ENCODE measurements at places on chromosomes 3 and 15.

- DNase-seq: no peak
These were observed 79.2 kb upstream of the FNDC3B start for GRCh38 chr3:171960159-171960558.

DNA sequence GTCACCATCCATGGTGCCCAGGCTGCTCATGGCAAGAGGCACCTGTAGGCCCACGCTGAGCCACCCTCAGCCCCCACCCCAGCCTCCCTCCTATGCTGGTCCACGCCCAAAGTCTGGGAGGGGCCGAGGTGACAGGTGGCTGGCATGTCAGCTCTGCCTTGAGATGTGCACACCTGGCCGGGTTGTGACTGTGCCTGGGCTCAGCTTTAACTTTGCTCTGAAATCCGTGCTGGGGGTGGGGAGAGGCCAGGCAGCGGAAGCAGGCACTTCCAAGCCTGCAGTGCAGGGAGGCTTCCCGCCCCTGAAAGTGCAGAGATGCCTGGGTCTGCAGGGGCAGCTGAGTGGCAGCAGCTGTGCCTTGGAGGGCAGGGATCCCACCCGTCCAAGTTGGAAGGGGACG lies 1124.8 kb downstream of the SI start:
- no peak for DNase-seq

DNA sequence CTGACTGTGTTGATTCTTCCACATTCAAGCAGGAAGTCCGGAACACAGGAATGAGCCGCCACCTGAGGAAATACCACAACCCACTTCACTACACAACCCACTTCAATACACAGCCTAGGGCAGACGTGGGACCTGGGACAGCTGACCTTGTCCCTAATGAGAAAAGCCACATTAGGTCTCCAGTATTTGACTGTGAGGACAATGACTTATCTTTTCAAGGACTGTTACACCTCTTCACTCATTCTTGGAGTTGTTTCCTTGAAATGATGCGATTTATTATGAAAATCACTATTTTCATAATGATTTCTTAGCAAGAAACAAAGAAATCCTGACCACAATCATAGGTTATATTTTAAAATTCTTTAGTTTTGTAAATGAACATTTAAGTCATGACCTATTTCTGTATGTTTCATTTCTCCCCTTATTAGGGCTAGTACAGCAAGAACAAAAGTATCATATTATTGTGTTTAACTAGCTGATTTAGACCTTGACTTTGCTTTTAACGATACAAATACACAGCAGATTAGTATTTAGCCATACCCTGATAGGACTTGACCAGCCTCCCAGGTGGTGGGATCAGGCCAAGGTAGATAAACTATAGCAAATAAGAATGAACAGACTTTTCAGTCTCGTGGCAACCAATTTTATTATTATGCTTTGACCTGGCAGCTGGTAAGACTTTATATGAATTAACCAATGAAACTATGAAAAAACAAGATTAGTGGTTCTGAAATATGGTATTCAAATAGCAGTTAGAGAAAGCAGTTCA lies 6.0 kb downstream of the RAB27A start:
- DNase-seq: no peak

GRCh38 chr15:92091155-92091734 lies 237.7 kb downstream of the SLCO3A1 start:
- no peak for DNase-seq

DNA sequence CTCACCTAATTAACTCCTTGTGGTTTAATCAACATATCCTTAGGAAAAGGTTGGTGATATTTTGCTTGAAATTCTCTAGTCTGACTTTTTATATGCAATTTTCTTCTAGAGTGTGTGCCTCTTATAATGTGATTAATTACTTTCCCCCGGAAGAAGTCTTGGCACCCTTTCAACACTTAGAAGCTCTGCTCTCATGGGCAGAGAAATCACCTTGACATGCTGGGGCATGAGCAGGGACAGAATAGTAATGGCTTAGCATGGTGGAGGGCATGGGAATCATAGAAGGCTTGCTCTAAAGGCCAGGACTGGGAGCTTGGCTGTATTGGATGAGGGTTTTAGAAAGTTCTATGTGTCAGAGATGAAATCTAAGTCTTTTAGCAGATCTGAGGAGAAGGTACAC lies 293.5 kb downstream of the AGBL1 start:
- no peak for DNase-seq

GRCh38 chr3:20488151-20488550 lies 302.1 kb upstream of the SGO1 start:
- DNase-seq: no peak

DNA sequence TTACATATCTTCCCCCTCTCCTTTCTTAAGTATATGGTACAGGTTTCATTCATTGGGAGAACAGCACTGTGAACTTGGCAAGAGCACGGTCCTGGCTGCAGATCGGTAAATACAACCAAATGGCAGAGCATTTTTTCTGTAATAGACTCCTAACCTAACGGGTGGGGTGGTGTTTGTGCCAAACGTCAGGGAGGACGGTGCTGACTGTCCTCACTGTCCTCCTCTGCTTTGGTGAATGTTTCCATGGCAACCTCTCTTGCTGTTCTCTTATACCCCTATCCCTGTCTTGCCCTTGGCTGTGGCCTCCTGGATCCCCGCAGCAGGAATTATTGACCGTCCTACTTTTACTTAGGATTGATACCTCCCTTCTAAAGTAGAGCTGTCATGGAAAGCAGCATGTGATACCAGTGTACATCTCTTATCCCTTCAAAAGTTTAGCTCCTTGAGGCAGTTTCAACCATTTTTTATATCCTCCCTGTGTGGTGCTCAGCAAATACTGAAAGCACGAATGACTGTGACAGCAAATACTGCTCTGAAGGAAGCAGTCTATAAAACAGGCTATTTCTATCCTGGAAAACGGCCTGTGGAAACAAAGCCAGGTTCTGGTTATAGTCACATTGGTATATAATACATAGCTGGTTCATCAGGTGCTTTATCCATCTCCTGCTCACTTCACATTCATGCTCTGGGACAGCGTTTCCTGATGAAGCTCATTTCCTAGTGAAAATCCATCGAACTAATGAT lies 275.4 kb upstream of the C2CD4B start:
- DNase-seq: no peak

DNA sequence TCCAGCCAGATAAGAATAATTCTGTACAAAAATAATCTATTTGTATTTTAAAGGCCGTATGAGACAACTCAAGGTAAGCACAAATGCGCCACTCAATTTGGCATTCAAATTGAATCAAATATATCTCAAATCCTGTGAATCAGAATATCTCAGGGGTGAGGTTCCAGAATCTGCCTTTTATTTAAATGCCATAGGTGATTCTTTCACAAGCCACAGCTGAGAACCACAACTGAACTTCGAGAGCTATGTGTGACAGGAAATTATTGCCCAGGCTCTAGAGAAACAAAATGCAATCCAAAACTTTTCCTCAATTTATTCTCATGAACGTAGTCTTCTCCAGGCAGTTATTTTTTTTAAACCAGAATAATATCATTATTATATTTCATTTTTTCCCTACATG lies 11.9 kb downstream of the ATP8B4 start:
- DNase-seq: no peak

GRCh38 chr3:54835701-54836100 lies 92.2 kb downstream of the LRTM1 start:
- DNase-seq: no peak

GRCh38 chr3:132292042-132292441 lies 25.2 kb upstream of the ACP3 start:
- DNase-seq: no peak

DNA sequence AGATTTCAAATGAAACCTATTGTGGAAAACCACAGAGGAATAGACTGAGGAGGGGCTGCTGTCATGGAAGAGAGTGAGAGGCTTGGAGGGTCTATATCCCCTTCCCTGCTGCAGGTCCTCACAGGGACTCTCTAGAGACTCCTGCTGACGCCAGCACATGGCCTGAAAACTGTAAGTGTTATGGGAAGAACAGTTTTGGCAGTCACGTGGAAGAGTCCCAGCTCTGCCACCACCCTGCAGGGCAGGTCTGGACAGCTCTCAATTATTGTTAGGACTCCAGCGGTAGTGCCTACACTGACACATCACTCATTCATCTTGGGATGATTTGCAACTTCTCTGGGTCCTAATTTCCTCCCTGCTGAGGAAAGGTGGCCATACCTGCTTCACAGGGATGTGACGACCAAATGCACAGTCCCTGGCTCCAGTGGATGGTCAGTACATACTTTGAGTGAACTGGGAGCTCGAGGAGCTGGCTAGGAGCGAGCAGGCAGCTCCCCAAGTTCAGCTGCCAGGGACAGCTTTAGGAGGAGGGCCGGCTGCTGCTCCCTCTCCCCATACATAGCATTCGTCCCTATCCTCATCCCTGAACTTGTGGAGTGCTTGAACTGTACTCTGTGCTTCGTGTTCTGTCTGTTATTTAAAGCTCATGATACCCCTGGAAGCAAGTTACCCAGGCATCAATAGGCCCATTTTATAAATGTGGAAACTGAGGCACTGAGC lies 49.2 kb downstream of the CTXND1 start:
- DNase-seq: no peak

GRCh38 chr3:179072100-179072438 lies 460 bp upstream of the ZMAT3 start:
- DNase-seq: peak; percentile 66

DNA sequence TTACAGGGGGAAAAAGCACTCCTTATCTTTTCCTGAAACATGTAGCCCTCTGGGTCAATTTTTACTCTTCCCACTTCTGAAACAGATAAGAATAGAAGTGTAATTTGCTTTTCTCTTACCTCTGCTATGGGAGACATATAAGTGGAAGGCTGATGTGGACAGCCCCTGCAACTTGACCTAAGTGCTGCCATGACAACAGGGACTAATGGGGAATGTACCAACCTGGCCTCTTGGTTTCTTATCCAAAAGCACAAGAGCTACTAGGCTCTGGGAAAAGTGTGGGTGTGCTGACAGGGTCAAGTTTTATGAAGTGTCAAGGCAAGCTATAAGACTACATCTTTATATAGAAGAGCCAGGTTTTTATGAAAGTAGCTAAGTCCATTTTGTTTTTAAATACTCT lies 1246.5 kb downstream of the OTOL1 start:
- DNase-seq: no peak

- DNase-seq: no peak
These were observed 150.3 kb upstream of the MCTP2 start for GRCh38 chr15:94080989-94081605.

DNA sequence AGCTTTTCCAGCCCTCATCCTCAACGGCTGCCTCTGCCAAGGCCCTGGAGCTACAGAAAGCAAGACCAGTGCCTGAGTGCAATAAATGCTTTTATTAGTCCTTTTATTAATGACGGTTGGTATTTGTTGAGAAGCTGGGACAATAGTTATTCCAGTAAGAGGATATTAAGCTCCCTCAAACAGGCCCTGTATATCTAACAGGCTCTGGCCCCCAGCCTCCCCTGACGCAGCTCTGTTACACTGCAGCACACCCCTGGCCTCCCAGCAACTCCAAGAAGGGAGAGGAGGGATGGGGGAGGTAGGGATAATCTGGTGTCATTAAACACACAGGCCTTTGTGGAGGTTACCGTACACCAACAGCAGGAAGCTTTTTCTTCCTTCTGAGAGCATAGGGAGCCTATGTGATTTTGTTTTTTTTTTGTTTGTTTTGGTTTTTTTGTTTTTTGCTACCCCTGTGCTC lies 30.8 kb upstream of the MAGEF1 start:
- no peak for DNase-seq

- no peak for DNase-seq
These were observed 38.6 kb upstream of the TJP1 start for GRCh38 chr15:29860872-29861271.

DNA sequence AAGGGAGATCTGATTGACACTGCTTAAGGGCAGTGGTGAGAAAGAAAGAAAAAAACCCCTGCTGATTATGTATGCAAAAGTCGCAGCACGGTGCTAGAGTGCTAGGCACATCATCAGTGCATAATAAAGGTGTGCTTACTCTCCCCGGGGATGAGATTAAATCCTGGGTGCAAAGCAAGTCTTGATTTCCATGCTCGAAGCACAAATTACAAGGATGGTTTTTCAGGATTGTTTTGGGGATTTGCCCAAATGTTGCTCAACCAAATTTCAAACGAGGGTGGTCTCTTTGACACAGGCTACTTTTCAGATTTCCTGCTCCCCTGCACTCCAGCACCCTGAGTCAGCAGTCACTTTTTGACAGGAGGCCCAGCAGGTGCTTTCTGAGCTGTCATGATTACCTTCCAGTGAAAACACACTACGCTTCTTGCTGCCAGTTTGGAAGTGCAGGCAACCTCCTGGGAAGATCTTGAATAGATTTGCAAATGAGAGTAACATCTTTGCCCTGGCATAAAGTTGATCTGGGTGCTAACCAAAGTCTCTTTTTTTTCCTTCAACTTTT lies 167.5 kb upstream of the TRIM42 start:
- DNase-seq: no peak

- peak; percentile 32 for DNase-seq
These were observed 1.1 kb downstream of the PLXND1 start for GRCh38 chr3:129605203-129605921.

- no peak for DNase-seq
These were observed 14.4 kb upstream of the CLDN1 start for GRCh38 chr3:190336516-190337189.

DNA sequence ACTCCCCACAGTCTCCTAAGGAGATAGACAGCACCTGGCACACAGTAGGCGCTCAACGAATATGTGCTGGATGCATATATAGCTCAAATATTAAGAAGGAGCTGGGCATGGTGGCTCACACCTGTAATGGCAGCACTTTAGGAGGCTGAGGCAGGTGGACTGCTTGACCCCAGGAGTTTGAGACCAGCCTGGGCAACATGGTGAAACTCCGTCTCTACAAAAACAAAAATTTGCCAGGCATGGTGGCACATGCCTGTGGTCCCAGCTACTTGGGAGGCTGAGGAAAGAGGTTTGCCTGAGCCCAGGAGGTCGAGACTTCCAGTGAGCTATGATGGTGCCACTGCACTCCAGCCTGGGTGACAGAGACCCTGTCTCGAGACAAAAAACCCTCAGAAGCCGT lies 37.4 kb downstream of the UMPS start:
- DNase-seq: no peak

GRCh38 chr3:71723452-71724170 lies 1.6 kb downstream of the EIF4E3 start:
- no peak for DNase-seq

GRCh38 chr15:45734260-45734711 lies 99.5 kb downstream of the SQOR start:
- DNase-seq: peak; percentile 85

GRCh38 chr15:48722764-48723661 lies 77.5 kb upstream of the FBN1 start:
- no peak for DNase-seq

GRCh38 chr3:181610973-181611265 lies 100.8 kb upstream of the SOX2 start:
- no peak for DNase-seq

DNA sequence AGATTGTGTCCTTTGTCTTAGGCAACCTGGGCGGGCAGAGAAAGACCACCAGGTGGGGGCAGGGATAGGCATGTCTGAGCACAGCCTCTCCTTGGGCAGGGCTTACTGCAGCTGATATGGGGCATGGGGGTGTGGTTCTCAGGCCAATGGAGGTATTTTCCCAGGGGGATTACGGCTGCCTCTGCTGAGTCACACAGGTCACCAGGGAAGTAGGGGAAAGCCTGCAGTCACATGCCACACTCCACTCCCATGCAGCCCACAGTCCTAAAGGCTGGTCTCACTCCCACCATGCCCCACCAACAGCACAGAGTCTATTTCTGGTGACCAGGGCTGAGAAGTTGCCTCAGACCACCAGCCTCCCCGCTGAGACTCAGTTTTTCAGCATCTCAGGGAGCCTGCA lies 466.4 kb downstream of the DIPK2A start:
- DNase-seq: no peak

GRCh38 chr3:73383470-73384049 lies 241.2 kb downstream of the PDZRN3 start:
- no peak for DNase-seq

- DNase-seq: no peak
These were observed 92.6 kb upstream of the SNTN start for GRCh38 chr3:63559884-63560283.

GRCh38 chr3:194773216-194773615 lies 87.5 kb downstream of the FAM43A start:
- no peak for DNase-seq

All from OCI-LY7 (cell line).